ENCODE measurements at places on chromosomes 13 and 19.

GRCh38 chr19:9818175-9818733, 625 bp downstream of the FBXL12 start:
- DNase-seq, result no peak

GRCh38 chr13:36630181-36630803, 43.5 kb upstream of the SERTM1 start:
- no peak for DNase-seq

- DNase-seq, result no peak
Measured at GRCh38 chr13:60755380-60756163, 358.6 kb downstream of the TDRD3 start.

GRCh38 chr13:40379794-40380578, 286.5 kb downstream of the FOXO1 start:
- no peak for DNase-seq

DNA sequence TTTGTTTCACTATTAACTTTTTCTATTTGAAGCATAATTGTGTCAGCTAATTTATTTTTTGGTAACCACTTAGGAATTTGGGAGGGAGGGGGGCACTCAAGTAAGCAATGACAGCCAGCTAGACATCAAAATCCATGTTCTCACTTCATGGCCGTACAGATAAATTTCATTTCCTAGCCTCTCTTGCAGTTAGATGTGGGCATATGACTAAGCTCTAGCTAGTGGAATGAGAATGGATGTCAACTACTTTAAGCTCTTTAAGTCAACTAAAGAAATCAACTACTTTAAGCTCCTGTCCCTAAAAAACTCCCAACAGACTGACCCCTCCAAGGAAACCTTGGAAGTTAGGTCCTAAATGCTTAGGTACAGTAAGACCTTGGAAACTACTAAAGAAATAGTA, 92.0 kb downstream of the KCNRG start:
- no peak for DNase-seq

DNA sequence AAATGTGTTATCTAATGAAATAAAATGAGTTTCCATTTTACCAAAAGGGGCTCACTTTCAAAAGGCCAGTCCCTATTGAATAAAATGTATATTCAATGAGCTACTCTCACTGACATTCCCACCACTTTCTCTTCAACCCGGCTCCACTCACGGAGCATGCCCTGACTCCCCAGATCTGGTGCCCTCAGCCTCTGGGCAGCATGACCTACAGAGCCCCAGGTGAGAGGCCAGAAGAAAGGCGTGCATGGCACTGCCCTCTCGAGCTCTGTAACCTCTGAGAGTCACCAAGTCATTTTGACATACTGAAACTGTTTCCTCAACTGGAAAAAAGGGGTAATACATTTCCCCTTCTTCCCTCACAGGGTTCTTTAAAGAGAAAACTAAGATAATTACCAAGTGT, 25.2 kb upstream of the SIAH3 start:
- no peak for DNase-seq

DNA sequence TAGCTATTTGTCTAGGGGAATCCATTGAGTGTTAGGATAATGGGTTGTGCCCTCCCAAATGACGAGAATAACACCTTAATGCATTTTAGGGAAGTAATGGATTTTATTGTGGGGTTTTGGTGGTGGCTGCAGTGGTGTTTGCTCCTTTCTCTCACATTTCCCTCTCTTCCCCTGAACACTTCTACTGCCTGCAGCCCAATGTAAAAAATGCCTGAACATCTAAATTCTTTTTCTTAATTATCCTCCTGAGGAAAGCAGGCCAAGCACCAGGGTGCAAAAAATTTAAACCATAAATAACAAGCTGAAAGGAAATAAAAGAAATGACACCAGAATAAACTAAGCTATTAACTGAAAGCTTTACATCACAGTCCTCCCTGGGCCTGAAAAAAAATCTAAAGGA, 57.3 kb upstream of the PCDH8 start:
- no peak for DNase-seq

GRCh38 chr13:81568824-81569223, 1227.9 kb upstream of the SPRY2 start:
- no peak for DNase-seq

GRCh38 chr19:50329146-50329925, at the start of gene KCNC3:
Gene KCNC3 (minus strand): TSS chr19:50329377. CDS start chr19:50329082, 295 bp downstream.
- peak; percentile 93 for DNase-seq

- no peak for DNase-seq
Measured at GRCh38 chr13:19156013-19156825, 25.4 kb downstream of the TUBA3C start.

- DNase-seq, result peak; percentile 53
Measured at GRCh38 chr13:36420437-36420891, 11.8 kb upstream of the CCNA1 start.

DNA sequence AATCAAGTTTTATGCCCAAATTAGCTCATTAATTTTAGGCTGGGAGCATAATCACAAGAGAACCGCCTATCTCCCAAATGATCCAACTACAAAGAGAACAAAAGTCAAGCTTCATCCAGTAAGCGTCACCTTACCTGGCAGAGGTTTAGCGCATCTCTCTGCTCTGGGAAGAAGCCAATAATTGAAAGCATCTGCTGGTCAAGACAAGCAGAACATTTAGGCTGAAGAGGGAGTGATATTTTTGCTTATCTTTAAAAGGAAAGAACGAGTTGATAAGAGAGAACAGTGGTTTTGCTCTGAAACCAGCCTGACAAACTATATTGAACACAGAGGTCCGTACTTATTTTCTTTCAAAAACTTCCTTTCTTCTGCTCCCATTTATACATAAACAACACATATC, 242.1 kb downstream of the ENOX1 start:
- no peak for DNase-seq

- DNase-seq, result no peak
Measured at GRCh38 chr19:35285095-35285449, 2.7 kb downstream of the HAMP start.

GRCh38 chr13:33251131-33251661, 34.4 kb downstream of the STARD13 start:
- no peak for DNase-seq

DNA sequence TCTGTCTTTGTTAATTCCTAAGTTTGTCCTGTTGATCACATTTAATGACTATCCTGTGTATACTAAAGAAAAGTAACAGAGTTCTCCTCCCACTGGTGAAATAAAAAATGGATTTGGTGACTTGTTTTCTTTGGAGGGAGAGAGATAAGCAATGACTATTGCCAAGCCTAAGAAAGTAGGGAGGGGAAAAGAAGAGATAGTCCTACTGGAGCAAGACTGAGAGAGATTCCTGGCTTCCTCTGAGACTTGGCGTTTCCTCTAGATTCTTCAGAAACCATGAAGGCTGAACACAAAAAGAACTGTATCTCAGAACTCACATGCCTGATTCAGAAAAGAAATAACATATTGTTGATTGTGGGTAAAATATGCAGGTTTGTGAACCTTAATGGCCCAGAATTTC, 406.5 kb downstream of the FOXO1 start:
- no peak for DNase-seq

GRCh38 chr13:101127741-101128353, 288.5 kb downstream of the NALCN start:
- peak; percentile 44 for DNase-seq

- no peak for DNase-seq
Measured at GRCh38 chr19:18894254-18895037, 1.5 kb downstream of the CERS1 start.

DNA sequence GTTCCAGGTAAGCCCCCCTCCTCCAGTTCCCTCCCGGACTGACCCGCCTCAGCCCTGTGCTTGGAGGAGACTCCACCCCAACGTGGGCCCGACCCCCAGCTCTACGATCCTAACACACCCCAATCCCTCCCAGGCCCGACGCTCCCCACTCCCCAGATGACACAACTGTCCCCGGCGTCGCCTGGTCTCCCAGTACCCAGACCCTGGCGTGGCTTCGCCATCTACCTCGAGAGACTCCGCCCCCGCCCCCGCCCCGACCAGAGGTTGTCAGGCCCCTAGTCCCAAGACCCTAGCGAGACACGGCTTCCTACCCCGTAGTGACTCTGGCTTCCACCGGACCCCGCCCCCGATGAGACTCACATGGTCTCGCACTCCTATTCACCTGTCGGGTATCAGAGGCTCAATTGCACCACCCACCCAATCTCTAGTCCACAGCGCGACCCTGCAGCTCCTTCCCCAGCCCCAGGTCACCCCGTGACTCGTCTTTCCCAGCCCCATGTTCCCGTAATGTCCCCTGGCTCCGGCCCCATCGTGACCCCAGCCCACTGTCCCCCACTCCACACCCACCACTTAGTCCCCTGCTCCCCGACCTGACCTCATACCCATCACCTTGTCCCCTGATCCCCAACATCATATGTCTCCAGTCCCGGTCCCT, 2.9 kb downstream of the CD37 start:
- DNase-seq, result no peak

- no peak for DNase-seq
Measured at GRCh38 chr13:25806264-25806974, 245.4 kb downstream of the SHISA2 start.

DNA sequence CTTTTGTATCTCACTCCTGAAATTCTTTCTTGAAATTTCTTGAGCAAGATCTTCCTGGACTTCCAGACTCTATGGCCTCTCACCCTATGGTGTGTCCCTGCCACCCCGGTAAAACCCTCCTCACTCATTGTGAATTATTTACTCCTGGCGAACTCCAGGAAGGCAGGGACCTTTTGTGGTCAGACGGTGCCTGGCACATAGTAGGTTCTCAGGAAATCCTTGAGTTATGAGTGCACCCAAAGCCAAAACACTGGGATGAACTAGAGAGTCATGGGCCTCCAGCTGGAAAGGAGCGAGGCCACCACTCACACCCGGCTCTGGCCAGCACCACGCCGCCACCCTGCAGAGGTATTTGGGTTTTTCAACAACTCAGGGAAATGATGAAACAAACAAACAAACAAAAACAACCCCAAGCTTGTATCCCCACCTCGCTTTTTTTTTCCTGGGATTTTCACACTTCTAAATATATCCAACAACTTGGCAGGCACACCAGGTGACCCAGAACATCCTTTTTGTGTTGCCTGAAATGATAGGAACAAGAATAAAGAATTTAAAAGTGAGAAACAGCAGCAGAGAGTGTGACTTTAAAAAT, 11.2 kb downstream of the HPN start:
- no peak for DNase-seq

GRCh38 chr19:9354651-9355050, 8.2 kb upstream of the ZNF177 start:
- no peak for DNase-seq

DNA sequence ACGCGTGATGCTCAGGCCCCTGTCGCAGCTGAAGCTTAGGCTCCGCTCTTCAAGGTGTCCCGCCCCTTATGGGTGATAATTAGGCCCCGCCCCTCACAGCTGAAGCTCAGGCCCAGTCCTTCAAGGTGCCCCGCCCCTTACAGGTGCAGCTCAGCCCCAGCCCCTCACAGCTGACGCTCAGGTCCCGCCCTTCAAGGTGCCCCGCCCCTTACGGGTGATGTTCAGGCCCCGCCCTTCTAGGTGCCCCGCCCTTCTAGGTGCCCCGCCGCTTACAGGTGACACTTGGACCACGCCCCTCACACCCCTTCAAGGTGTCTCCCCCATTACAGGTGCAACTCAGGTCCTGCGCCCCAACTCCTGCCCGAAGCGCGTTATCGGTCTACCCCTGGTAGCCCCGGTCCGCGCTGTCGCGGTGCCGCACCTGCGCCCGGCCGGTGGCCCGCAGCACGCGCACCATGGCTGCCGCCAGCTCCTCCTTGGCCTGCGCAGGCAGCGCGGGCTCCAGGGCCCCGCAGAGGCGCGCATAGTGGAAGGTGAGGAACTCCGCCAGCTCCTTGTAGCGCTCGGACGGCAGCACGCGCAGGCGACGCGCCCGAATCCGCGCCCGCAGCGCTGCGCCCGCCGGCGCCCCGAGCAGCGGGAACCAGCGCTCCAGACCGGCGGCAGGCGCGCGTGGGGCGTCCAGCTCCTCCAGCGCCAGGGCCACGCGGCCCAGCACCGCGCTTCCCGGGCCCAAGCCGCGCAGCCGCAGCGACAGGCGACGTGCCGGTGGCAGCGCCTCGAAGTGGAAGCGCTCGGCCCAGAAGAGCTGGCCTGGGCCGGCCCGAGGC, 7.3 kb downstream of the RASAL3 start:
- DNase-seq, result no peak

DNA sequence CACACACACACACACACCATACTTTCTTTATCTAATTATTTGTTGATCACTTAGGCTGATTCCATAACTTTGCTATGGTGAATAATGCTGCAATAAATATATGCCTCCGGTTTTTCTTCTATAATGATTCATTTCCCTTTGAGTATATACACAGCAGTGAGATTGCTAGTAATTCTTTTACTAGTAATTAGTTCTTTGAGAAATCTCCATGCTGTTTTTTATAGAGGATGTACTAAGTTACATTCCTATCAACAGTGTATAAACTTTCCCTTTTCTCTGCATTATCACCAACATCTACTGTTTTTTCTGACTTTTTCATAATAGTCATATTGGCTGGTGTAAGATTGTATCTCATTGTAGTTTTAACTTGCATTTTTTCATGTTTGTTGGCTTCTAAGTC, 1405.1 kb downstream of the PCDH9 start:
- no peak for DNase-seq

DNA sequence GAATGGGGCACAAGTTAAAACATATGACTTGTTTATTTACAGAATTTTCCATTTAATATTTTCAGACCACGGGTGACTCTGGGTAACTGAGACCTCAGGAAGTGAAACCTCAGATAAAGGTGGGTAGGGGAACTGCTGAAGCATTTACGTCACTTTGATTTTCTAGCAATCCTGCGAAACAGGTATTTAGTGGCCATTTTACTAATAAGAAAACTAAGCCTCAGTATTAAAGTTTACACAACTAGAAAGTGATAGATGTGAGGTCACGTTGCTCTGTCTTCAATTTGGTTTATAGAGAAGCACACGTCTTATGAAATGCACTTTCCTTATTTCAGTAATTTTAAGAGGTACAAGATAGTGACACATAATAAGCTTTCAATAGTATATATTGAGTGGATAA, 402.8 kb downstream of the FGF9 start:
- DNase-seq, result no peak

- DNase-seq, result no peak
Measured at GRCh38 chr13:98476106-98476505, 100.8 kb downstream of the STK24 start.
